Right hindlimb (tissue), 1 donor: ENCODE measurements at places on chromosomes 2 and 18.

GRCh38 chr2:105744091-105744908 lies 412 bp upstream of the NCK2 start:
- DNase-seq: peak; percentile 80

GRCh38 chr2:121881038-121881437 lies 125.6 kb downstream of the TSN start:
- no peak for DNase-seq

GRCh38 chr18:905948-906415 lies 1.3 kb downstream of the ADCYAP1 start:
- no peak for DNase-seq

- no peak for DNase-seq
Observed at GRCh38 chr2:19851116-19851695, 50.6 kb downstream of the TTC32 start.

GRCh38 chr18:49335677-49336076 lies 124.8 kb downstream of the DYM start:
- DNase-seq: no peak

- no peak for DNase-seq
Observed at GRCh38 chr2:70852824-70853223, 17.2 kb upstream of the CD207 start.

- DNase-seq: no peak
Observed at GRCh38 chr18:49241852-49242251, 218.6 kb downstream of the DYM start.

- no peak for DNase-seq
Observed at GRCh38 chr2:73993376-73993775, 8.7 kb downstream of the TET3 start.

DNA sequence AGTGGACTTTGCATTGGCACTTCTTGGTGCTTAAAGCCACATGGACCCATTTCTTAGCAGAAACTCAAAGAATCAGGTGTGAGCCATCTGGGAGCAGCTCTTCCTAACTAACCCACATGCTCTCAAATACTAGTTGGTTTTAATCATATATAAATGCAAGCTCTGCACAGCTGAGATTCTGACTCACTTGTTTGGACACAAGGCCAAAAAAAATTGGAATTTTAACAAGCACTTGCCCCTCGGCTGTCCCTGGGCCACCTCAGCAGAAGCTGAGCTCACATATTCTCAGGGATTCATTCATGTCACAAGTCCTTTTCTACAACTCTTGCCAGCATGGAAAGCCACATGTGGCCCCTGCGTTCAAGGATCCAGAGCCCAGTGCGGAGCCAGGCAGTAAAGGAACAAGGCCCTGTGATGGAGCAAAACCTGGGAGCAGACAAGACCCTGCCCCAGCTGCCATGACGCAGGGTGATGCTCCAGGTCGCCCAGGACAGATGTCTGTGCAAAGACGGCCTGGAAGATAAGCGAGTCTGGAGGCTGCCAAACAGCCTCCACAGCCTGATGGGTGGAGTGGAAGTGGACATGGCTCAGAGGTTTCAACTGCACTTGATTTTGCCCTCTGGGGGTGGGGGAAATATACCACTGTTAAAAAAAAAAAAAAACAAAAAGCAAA lies 266.5 kb downstream of the EIPR1 start:
- no peak for DNase-seq

- DNase-seq: no peak
Observed at GRCh38 chr18:21300035-21300907, 58.2 kb downstream of the GREB1L start.

- DNase-seq: peak; percentile 6
Observed at GRCh38 chr2:128416109-128416785, 97.6 kb upstream of the HS6ST1 start.

- DNase-seq: no peak
Observed at GRCh38 chr18:59229701-59230443, 9.9 kb downstream of the GRP start.

DNA sequence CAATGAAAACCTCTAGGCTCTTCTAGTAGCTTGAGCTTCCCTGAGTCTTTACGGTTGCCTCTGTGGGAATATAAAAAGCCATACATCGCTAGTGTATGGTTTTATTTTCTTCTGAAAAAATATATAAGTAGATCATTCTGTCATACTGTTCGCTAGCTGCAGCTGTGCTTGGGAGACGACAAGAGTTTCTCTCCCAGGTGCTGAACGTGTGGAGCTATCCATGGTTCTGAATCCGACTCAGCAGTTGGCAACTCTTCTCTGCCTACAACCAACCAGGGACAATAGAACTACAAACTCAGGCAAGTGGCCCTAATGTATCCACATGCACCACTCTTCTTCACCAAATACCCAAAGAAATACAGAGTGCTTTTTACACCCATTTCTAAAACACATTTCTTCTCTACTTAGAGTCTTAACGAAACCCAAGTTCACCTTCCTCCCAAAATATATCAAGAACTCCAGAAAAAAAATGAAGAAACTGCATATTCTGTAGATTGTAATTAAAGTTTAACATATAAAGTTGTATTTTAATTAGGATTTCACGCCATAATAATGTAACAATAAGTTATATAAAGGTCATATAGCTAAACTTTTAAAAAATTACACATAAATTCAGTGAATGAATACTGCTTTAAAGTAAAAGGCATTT lies 2.2 kb upstream of the KCNH7 start:
- DNase-seq: peak; percentile 79

DNA sequence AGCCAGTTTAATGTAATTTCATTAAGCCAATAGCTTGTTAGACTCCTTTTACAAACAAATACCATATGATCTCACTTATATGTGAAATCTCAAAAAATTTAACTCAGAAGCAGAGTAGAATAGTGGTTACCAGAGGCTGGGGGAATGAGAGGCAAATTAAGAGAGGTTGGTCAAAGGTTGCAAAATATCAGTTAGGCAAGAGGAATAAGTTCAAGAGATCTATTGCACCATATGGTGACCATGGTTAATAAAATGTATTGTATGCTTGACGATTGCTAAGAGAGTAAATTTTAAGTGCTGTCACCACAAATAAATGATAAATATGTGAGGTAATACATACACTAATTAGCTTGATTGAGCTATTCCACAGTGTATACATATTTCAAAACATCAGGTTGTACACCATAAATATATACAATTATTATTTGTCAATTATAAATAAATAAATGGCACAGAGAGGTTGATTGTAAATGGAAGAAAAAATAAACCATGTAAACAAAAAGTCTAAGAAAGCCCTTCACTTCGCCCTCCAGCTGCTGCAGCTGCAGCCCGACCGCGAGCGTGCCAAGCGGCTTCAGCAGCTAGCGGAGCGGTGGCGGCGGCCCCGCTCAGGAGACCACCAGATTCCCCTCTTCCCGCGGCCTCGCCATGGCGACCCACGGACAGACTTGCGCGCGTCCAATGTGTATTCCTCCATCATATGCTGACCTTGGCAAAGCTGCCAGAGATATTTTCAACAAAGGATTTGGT lies 23.0 kb upstream of the ACTR2 start:
- no peak for DNase-seq

DNA sequence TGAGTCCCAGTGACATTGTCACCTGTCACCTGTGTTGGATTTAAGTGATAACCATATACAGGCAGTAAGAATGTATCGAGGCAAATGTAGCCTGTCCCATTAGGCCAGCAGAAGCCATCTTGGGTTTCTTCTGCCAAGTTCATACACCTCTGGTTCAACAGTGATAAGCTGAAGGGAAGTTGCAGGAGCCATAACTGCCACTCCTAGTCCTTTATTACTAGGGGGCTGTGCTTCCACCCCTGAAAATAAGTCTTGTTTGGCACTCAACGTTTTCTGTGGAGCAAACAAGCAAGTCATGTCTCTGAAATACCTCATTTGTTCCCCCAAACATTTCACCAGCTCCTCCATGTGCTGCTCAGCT lies 58.1 kb upstream of the ALPP start:
- no peak for DNase-seq

- no peak for DNase-seq
Observed at GRCh38 chr2:95315801-95316411, 18.8 kb downstream of the KCNIP3 start.

DNA sequence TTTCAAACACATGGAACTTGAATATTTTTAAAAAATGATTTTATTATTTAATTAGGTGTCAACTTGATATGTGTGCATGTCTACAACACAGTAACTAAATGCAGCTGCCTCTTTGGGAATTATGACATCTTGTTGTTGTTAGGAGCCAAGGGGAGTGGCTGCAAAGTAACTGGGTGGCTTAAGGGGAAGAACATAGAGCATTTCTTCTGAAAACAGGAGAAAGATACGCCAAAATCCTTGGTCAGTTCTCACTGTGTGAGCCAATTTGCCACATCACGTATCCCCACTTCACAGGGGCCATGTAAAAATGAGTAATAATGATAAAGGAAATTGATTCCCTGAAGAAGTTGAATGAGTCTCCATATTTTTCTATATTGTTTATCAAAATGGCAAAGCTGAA lies 309.8 kb upstream of the COL3A1 start:
- DNase-seq: peak; percentile 40

- DNase-seq: no peak
Observed at GRCh38 chr2:104599787-104600510, 254.0 kb upstream of the POU3F3 start.

DNA sequence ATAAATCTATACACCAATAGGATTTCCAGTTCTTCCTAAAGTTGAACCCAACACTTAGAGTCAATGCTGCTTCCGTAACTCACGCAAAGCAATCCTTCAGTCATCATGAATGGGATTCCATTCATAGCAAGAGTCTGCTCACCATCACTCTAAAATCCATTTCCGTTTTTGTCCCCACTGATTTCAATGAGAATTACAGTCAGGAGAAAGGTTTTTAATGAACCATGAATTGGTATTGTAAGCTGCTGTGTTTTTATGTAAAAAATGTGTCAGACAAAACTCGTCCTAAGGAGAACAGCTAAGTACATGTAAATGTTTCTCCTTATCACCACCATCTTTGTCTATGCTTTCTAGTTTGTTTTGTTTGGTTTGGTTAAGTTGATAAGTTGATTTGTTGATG lies 391.5 kb downstream of the IRS1 start:
- no peak for DNase-seq
